ENCODE measurements at places on chromosomes 1 and 21.
A peak's percentile ranks its signal among the peaks of the same experiment; 100 is the strongest.

DNA sequence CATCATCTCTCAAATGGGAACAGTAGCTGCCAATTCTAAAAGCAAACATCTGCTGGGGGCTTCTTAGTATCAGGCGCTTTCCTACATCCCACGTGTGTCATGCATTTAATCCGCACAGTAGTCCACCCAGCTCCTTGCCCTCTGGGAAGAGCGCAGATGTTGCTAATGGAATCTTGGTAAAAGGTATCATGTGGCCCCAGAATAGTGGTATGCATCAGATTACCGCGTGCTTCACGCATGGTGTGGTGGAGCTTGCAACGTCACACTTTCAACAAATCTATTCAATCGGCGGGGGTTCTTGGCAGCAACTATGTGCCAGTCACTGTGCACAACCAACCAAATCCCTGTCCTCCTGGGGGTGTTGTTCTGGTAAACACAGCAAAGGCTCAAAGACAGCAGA, 141.0 kb downstream of the HIVEP3 start:
- no peak for DNase-seq

DNA sequence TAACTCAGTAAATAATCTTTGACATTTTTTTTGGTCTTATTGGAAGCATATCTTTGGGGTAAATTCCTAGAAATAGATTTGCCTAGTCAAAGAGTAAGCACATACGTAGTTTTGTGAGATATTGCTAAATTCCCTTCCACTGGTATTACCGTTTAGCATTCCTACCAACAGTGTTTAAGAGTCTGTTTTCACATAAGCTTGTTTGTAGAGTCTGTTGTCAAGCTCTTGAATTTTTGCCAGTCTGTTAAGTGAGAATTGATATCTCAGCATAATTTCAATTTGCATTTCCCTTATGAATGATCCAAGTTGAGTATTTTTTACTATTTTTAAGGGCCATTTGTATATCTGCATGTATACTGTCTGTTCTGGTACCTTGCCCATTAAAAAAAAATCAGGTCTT, 37.0 kb upstream of the MPC2 start:
- DNase-seq, result no peak

DNA sequence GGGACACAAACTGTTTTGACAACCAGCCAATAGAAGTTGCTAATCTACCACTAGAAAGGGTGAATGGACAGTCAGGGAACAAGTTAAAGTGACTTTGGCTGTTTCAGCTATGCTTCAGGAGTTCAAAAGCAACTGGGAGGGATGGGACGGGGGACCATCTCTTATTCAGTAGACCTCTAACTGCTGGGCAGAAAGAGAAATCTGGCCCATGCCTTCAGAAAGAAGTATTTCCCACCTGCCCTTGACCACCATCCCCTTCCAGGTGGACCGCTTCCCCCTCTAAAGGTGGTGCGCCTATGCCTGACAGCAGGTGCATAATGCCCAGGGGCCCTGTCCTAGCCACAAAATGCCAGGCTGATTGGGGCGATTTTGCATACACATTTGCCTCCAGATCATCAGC, 5.2 kb downstream of the ITPKB start:
- no peak for DNase-seq

- no peak for DNase-seq
Observed at GRCh38 chr1:202088206-202088605, 34.5 kb upstream of the GPR37L1 start.

DNA sequence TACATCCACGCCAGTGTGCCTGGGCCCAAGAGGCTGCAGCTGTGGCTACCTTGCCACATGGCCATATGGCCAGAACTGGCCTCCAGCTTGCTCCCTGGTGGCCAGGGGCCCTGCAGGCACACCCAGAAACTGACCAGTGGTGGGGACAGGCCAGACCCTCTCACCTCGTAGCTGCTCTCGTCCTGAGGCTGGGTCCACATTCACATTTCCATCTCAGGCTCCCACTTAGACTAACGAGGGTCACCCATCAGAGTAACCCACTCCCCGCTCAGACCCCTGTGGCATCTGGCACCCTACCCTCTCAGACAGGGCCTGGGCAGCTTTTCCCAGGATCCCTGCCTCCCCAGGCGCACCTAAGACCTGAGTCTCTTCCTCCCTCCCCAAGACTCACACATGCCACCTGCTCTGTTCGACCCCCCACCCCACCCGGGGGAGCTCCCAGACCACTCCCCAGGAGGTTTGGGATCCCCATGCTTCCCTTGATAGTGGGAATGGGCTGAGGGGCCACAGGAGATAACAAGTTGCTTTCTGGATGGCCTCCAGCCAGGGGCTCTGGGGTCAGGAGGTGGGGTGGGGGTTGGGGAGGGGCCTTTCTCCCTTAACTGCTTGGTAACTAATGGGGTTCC, 21.3 kb upstream of the RNU1-4 start:
- DNase-seq, result peak; percentile 14

DNA sequence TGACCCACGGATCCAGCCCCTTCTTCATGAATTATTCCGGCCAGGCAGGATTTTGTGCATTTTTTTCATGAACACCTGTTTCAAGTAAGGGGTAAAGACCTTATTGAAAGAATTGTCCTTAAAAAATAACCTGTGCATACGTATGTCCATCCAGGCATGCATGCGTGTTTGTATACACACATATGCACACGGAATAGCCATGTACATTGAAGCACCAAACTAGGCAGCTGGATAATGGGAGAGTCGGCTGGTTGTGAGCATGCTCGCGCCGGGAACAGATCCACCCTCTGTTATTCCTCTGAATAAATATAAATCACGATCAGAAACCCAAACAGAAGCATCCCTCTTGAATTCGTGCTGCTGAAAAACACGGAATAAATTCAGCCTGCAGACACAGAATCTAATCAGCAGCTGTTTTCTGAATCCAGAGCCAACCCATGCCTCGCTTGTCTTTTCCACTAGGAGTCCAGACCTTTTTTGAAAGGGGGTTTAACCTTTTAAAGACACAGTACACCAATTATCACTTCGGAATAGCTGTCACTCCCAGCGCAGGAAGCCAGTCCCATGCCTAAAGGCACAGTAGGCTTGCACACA, at the start of gene HIVEP3:
Gene HIVEP3 (minus strand): TSS at position 473 of the 594 bp plus-strand sequence.
- DNase-seq, result peak; percentile 38

- DNase-seq, result no peak
Observed at GRCh38 chr1:29555043-29555620, 318.8 kb downstream of the PTPRU start.

- DNase-seq, result no peak
Observed at GRCh38 chr1:14750490-14750889, 152.0 kb downstream of the KAZN start.

DNA sequence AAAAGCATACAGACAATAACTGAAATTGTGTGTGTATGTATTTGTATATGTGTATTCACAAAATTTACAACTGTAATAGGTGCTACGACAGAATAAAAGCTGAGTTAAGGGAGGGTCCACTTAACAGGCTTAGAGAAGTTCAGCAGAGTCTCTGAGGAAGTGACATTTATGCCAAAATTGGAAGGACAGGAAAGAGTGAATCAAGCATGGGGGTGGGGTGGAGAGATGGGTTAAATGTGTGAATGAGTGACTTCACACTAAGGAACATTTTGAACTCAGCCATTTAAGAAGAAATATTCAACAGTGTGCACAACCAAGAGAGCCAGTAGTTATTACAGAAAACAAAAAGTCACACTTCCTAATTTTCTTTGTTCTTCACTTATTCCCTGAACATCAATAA, 53.8 kb upstream of the RGS1 start:
- no peak for DNase-seq

DNA sequence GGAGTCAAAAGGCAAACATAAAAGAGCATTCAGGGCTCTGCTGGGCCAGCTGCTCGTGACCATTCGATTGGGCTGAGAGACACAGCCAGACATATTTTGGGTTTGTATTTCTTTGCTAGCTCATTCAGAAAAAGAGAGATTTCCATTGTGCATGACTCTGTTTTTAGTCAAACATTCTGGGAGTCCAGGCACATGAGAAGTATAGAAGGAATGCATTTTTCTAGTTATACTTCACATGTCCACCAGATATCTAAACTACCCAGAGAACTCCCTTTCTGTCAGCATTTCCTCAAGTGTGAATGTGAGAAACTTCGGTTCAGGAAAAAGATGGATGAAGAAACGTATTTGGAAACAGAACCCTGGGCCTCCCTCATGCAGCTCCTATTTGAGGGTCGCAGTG, 6.3 kb upstream of the KCNE1 start:
- no peak for DNase-seq

GRCh38 chr1:211511947-211512346, 20.0 kb upstream of the RD3 start:
- DNase-seq, result no peak

- no peak for DNase-seq
Observed at GRCh38 chr1:6560267-6560666, 5.2 kb downstream of the TAS1R1 start.

All from D721Med (cell line).